ENCODE measurements at places on chromosomes 11 and 22.
A peak's percentile ranks its signal among the peaks of the same experiment; 100 is the strongest.

GRCh38 chr22:29260601-29261315 lies 7.0 kb downstream of the RHBDD3 start:
- DNase-seq, result peak; percentile 30

- DNase-seq, result no peak
Observed at GRCh38 chr11:36012455-36012854, 68.6 kb downstream of the LDLRAD3 start.

DNA sequence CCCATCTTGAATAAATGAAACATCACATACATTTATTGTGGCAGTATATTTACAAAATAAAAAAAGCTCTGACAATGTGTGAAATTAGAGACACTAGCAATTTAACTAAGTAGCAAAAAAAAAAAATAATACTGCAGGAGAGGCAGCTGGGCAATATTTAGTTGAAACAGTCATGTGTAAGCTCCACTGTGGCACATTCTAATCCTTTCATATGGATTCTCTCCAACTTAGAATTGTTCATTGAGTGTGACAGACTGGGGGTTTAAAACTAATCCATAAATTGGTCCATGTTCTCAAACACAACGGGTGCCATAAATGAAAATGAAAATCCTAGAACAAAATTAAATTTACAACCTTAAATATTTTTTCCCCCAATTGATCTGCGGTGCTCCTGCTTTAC lies 302.1 kb downstream of the CADM1 start:
- DNase-seq, result no peak

- no peak for DNase-seq
Observed at GRCh38 chr11:66077927-66078326, 7.9 kb downstream of the PACS1 start.

DNA sequence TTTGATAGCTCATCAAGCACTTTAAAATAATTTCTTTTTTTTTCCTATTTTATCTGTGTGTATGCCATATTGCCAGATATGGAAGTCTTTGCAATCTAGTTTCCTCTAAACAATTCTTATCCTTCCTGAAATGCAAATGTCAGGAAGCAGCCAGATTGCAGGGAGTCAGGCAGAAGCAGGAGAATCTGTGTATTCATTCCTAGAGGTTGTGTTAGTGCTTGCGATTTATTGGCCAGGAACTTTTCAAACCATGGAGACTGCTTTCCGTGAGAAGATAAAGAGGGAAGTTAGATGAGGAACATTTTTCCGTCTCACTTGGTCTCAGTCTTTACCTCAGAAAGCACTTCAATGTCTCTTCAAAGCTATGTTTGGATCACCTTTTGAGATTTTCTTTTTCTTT lies 91.9 kb downstream of the GRAMD1B start:
- DNase-seq, result no peak

- DNase-seq, result peak; percentile 86
Observed at GRCh38 chr11:76680518-76681425, 10.2 kb upstream of the LRRC32 start.

- no peak for DNase-seq
Observed at GRCh38 chr11:11935536-11935935, 72.9 kb downstream of the DKK3 start.

- peak; percentile 62 for DNase-seq
Observed at GRCh38 chr22:27801202-27801615, 347 bp downstream of the MN1 start.

DNA sequence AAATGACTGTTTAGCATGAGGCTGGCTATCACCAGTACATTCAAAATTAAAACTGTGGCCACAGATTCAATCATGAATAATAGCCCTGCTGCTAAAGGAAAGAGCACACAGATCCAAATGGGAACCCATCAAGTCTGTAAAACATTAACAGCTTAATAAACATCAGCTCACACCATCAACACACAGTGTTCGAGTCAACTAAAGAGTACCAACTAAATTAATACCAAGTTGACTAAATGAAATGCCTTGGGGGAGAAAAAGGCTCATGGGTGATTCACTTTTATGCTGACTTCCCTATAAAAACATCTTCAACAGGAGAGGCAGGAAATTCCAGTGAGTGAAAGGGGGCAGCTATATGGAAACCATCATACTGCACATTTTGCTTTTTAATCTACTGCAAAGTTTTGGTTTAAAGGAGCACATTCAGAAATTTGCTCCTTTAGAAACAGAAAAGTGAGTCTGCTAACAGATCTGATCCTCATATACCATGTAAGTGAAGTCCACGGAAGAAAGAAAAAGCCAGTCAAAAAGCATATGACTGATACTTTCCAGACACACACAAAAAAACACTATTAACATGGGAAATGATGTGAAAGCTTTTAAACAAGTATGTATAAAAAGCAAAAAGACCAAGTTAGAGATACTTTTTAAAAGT lies 16.3 kb downstream of the LGR4 start:
- DNase-seq, result no peak

GRCh38 chr11:134949121-134950090 lies 537.4 kb upstream of the B3GAT1 start:
- no peak for DNase-seq

GRCh38 chr22:31248965-31249958 lies 37.2 kb downstream of the LIMK2 start:
- DNase-seq, result no peak

- no peak for DNase-seq
Observed at GRCh38 chr22:27378995-27379394, 422.6 kb downstream of the MN1 start.

GRCh38 chr11:2934021-2934550 lies 4.9 kb upstream of the PHLDA2 start:
- no peak for DNase-seq

DNA sequence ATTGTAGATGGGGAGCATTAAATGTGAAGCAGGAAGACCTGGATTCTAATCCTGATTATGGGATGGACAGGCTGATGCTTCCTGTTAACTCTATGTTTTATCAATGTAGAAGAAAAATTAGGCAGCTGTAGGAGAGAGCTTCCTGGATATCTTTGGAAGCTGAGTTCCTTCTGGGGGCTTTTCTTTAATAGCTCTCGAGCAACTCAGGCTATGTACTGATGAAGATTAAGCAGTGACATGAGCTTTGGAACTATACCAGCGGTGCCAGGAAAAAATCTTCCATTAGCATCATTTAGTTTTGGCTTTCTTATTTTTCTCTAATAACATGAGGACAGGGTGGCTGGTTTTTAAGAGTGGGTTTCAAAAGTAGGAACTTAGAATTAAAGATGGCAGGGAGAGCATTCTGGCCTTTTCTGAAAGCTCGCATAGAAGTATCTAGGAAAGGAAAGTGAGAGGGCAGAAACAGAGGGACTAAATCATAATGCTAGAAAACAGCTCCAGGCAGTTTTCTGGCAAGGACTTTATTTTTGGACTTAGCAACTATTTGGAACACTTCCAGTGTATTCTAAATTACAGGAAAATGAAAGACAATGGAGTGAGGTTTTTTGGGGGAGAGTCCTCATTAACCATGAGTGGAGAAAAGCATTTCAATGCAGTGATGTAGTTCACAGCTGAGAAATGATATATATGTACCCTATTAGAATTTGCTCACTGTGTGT lies 69.2 kb upstream of the RRM1 start:
- DNase-seq, result no peak

DNA sequence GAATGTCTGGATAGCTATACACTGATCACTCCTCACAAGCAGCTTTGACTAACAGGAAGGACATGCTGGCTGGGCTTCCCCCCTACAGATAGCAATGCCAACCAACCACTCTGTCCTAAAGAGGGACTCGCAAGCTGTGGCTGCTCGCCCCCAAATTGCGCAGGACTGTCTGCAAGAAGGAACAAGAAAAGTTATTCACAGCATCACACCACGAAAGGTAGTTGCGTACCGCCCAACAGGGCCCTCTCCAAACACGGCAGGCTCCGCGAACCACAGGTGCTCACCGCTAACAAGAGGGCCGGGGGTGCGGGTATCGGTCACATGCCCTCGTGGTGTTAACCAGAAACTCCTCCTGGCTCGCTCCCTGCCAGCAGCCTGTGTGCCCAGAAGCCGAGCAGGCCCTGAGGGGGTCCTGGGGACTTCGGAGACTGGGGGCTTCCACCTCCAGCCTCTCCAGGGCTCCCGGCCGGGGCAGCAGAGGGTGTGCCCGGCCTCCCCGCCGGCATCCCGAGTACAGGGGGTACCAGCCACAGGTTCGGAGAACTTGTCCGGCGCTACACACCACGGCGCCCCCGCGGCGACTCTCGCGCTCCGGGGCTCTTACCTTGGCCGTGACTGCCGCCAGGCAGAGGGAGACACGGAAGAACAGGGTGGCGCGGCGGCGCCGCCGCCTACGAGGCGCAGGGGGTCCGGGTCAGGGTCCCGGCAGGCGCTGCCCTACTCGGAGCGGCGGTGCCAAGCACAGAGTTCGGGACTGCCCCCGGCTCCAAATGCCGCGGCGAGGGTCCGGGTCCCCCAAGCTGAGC lies 682 bp downstream of the LARGE1 start:
- peak; percentile 40 for DNase-seq

- DNase-seq, result no peak
Observed at GRCh38 chr22:21837248-21837979, 30.0 kb downstream of the MAPK1 start.

DNA sequence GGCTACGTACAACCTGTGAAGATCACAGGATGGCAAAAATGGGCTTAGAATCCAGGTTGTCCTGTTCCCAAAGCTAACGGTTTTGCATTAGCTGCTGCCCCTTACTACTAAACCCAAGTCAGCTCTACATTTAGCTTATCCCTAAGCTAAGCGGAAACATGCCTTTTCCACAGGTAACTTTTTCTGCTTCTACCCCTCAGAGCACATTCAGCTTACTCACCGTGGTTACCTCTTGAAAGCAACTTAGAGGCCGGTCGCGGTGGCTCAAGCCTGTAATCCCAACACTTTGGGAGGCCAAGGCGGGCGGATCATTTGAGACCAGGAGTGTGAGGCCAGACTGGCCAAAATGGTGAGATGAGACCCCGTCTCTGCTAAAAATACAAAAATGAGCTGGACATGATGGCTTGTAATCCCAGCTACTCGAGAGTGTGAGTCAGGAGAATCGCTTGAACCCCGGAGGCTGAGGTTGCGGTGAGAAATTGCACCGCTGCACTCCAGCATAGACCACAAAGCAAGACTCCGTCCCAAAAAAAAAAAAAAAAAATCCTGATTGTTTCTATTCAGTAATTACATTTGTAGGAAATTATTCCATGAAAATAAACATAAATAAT lies 790 bp upstream of the TMEM41B start:
- DNase-seq, result no peak

- DNase-seq, result no peak
Observed at GRCh38 chr11:55773138-55773537, at the start of gene OR5D13. TSS of gene OR5D13 (plus strand) at chr11:55773438. CDS start at chr11:55773438, 0 bp downstream.

DNA sequence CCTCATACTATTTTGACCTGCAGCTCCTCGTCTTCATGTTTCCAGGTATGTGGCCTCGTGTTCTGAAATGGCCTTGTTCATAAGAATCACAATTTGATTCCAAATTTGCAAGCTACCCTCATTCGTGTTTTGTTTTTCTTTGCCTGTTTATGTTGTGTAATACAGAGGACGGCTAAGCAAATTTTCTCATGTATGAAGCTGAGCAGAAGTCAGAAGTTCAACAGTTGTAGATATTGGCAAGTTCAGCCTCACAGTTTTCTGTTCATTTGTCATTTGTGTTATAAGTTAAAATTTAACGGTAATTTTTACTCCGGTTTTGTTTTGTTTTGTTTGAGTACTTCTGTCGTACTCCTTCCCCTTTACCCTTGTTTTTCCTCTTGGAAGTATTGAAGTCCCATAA lies 15.4 kb upstream of the CHEK1 start:
- DNase-seq, result no peak

DNA sequence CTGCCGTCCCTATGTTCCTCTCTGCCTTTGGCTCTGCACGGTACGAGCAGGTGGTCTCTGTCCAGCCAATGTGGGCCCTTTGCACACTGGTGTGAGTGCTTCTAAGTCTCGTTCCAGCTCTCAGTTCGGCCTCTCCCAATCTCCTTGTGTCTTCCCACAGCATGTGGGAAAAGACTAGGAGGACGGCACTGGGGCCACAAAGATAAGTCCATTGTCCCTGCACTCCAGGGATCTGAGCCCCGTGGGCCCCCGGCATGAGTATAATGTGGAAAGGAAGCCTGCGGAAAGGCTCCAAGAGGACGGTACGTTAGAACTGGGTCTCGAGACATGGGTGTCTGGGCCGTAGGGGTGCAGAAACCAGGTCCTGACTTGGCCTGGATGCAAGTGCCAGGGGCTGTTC lies 16.4 kb downstream of the MYEOV start:
- DNase-seq, result no peak

- no peak for DNase-seq
Observed at GRCh38 chr22:40418366-40419201, 48.2 kb downstream of the SGSM3 start.

DNA sequence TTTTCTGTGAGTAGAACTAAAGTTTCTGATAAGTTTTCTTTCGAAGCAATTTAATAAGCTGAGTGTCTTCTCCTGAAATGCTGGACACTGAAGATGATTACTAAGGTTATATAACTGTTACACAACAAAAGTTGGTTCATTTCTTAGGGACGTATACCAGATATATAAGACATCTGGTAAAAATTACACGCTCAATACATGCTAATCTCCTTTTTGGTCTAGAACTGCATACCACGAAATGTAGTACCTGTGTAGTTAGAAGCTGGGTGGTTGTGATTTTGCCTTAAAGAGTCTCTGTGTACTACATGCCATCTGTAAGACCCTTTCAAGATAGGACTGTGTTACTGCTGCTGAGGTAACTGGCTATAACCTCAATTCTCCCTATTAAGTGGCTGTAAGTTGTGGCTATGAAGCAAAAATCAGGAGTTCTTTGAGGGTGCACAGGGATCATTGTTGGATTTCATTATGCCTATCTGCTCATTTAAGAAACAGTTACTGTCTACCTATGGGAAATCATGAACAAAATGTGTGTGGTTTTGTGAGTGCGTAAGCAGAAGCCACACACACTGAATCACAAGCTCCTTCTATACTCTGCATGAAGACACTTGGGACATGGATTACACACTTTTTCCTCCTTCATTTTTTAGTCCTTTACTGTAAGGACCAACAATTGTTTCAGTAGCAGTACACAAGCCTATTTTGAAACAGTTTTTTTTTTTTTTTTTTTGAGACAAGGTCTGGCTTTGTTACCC lies 195.9 kb downstream of the SWAP70 start:
- no peak for DNase-seq

DNA sequence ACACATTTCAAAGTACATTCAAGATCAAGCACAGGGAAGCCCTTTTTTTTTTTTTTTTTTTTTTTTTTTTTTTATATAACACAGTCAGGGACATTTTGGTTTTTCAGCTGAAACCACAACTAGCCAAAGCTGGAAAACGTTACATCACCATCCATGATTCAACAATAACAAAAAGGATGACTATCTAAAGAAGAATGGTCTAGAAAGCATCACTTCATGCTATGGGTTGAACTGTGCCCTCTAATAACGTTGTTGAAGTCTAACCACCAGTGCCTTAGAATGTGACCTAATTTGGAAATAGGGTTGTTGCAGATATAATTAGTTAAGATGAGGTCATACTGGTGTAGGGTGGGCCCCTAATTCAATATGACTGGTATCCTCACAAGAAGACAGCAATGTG lies 46.6 kb downstream of the MTMR2 start:
- DNase-seq, result no peak

GRCh38 chr11:35792846-35793192 lies 130.2 kb downstream of the TRIM44 start:
- DNase-seq, result no peak

- no peak for DNase-seq
Observed at GRCh38 chr22:37887584-37888378, 18.3 kb upstream of the MICALL1 start.

GRCh38 chr22:29251981-29252911 lies 15.5 kb downstream of the RHBDD3 start:
- DNase-seq, result no peak
